Caudate nucleus (tissue), 63 donors: ENCODE measurements at places on chromosomes 6 and 20.

- DNase-seq, result no peak
Observed at GRCh38 chr6:67863346-67863745, 771.7 kb upstream of the ADGRB3 start.

DNA sequence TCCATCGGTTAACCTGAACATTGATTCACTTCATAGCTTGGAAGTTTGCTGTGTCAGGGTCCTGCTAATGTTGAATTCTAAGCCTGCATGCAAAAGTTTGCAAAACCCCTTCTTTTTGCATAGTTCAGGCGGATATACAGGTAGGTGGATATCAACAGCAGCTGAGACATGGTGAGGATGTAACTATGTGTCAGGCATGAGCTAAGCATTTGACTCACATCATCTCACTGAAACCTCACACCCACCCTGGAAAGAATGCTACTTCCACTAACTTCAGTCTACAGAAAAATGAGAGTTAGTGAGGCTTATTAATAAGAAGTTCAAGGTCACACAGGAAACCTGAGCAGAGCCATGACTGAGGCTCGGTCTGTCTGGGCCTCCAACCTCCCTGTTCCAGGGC, 276.9 kb downstream of the BMP7 start:
- no peak for DNase-seq

GRCh38 chr6:7451326-7451725, 61.7 kb downstream of the RIOK1 start:
- DNase-seq, result no peak

- no peak for DNase-seq
Observed at GRCh38 chr6:75213732-75214131, 7.9 kb upstream of the COL12A1 start.

DNA sequence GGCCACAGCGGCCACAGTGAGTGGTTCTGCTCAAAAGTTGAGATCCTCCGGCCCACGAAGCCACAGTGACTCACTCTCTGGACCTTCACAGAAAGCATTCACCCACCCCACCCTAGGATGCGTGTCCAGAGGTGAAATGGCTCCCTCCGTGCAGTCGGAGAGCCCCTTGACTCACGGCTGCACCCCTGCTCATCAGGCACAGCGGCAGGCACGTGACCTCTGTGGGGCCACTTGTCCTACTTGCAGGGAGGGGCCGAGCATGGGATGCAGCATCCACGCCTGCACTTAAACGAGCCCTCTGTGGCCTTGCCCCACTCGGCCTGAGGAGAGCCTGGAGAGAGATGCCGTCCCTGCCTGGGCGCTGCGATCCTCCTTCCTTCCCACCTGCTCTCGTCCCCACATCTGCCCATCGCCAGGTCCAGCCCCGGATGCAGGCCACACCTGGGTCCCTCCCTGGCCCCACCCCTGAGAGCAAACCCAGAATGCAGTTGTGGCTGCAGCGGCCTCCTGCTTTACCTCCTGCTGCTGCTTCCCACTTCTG, 28.7 kb downstream of the NTSR1 start:
- no peak for DNase-seq

GRCh38 chr20:20293691-20294385, 74.1 kb upstream of the INSM1 start:
- no peak for DNase-seq

DNA sequence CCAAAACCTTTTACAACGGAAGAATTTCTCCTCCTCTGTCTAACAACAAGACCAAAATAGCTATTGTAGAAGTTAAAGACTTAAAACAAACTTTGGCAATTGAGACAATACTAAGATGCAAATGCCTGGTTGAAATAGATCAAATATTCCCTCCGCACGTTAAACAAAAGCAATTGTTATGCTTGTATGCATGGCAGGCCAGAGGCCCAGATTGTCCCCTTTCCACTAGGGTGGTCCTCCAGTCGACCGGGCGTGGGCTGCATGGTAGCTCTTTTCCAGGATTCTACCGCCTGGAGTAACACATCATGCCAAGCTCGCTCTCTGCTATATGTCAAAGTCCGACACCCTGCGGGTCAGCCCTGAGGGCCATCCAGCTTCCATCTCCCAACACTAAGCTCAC, 234.7 kb downstream of the RNGTT start:
- no peak for DNase-seq

GRCh38 chr6:14276667-14277404, 159.3 kb downstream of the CD83 start:
- no peak for DNase-seq

GRCh38 chr6:81799323-81799722, 46.8 kb upstream of the TENT5A start:
- DNase-seq, result no peak

- DNase-seq, result no peak
Observed at GRCh38 chr6:43239054-43239453, 4.2 kb upstream of the TTBK1 start.

GRCh38 chr20:57620999-57621398, 773 bp upstream of the ZBP1 start:
- no peak for DNase-seq

DNA sequence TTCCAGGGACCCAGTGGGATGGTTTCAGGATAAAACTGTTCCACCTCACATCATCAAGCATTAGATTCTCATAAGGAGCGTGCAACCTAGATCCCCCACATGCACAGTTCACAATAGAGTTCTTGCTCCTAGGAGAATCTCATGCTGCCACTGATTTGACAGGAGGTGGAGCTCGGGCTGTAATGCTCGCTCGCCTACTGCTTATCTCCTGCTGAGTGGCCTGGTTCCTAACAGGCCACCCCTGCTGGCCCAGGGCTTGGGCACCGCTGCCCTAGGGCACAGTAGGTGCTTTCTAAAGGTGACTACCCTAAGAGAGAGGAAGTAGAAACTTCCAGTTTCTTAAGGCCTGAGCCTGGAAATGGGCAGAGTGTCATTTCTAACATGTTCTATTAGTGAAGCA, 656.9 kb downstream of the PRKN start:
- no peak for DNase-seq
